CMK (cell line): ENCODE measurements at places on chromosomes 5 and 9.

DNA sequence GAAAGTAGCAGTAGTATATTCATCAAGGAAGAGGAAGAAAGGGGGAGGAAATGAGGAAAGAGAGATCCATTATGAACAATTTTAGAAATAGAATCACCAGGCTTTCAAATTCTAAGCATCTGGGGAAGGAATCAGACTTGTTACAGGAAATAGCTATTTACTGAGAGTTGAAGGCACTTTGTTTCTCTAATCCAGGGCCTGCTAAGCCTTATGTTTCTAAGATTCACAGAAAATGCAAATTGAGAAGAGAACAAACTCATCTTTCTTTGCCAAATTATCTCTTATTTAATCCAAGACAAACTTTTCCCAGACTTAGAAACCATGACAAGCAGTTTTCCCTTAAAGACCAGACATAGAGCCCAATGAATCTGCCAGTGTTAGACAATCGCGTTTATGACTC, 528.0 kb upstream of the NMUR2 start:
- no peak for DNase-seq

DNA sequence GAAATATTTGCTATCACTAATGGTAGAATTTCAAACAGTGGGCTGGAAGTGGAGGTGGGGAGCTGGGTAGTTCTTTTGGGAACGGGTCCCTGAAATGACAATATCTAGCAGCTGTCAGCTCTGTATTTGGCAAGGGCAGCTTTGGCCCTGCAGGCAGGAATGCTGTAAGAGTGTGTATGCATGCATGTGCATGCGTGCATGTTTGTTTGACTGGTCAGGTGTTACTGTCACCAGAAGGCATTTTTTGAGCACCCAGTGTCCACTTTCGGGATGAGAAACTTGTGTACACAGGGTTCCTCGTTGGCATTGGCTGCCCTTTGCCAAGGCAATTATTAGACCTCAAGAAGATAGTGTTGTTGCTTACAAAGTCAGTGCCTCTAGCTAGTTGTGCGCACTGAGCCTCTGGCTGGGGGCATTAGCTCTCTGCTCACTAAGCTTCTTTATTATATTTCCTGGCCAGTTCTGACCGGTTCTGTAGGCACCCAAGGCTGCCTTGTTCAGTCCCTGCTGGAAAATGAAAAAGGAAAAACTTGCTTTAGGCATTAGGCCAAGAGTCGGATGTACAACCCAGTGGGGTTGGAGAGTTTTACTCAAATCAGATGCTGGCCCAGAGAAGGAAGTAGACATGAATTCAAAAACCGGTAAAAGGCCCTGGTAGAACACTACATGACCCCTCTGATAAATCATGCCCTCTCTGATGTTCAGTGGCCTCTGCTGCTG, 2.0 kb downstream of the CYFIP2 start:
- DNase-seq, result no peak

GRCh38 chr9:114007991-114008666, 70.0 kb downstream of the AMBP start:
- DNase-seq, result no peak

DNA sequence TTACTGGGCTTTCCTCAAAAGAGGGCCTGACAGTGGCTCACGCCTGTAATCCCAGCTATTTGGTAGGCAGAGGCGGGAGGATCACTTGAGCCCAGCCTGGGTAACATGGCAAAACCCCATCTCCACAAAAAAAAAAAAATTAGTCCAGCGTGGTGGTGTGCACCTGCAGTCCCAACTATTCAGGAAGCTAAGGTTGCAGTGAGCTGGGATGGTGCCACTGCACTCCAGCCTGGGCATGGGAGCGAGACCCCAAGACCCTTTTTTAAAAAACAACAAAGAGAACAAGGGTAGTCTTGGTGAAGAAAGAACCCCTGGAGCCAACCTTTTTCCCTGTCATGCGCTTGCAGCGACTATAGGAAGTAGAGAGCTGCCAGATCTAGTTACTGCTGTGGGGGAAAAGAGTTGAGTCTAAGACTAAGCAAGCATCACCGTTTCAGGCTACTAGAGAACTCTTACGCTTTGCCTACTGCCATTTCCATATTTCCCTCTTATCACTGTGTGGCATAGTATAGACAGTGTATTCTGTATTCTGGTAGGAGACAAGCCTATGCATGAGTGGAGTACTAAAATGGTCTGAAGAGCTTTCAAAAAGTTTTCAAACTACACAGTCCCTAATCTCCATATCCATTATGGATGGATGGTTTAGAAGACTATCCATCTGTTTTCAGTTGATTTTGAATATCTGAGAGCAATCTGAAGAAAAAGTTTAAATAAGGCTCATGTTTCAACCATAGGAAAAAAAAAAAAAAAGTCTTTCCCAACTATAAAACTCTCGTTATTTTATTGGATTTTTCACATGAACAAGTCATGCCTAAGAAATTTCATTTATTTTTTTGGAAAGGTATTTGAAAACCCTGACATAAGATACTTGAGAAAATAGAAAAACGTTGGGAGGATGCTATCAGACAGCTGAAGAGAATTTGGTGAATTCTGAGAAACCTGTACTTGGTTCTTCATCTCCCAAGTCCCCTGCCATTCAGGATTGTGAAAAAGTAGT, 2.6 kb downstream of the C9orf40 start:
- DNase-seq, result no peak

DNA sequence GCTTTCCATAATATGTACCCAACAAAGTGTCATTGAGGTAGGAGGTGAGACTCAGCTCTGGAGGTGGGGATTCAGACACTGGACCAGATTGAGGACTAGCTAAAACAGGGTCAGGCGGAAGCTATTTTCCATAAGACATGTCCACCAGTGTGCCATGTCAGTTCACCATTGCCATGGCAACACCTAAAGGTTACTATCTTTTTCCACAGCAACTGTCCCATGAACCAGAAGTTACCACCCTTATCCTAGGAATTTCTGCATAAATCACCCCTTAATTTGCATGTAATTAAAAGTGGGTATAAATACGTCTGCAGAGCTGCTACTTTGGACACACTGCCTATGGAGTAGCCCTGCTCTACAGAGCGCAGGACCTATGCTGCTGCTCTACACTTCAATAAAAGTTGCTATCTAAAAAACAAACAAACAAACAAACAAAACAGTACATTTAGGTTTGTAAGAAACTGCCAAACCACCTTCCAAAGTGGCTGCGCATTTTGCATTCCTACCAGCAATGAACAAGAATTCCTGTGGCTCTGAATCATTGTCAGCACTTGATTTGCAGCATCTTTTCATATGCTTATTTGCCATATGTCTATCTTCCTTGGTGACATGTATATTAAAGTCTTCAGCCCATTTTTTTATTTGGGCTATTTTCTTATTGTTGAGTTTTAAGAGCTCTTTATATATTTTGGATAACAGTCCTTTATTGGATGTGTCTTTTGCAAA, 18.0 kb upstream of the TRIM32 start:
- DNase-seq, result no peak

DNA sequence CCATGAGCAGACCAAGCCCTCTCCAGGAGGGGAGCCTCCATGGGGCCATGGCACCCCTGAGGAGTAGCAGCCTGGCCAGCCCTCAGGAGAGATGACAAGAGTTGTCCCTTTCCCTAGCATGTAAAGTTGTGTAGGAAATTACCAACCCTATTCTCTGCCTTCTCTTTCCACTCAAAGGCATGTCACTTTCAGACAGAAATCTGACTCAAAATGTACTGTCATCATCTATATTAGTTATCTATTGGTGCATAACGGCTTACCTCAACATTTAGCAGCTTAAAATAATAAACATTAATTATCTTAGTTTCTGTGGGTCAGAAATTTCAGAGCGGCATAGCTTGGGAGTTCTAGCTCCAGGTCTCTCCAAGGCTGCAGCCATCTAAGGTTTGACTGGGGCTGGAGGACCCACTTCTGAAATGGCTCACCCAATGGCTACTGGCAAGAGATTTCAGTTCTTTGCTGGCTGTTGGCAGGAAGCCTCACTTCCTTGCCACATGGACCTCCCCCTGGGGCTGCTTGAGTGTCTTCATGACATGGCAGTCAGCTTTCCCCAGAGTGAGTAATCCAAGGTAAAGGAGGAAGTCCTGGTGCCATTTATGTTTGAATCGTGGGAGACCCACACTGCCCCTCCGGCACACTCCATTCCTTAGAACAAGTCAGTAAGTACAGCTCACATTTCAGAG, 632.3 kb downstream of the CCDC171 start:
- DNase-seq, result no peak

DNA sequence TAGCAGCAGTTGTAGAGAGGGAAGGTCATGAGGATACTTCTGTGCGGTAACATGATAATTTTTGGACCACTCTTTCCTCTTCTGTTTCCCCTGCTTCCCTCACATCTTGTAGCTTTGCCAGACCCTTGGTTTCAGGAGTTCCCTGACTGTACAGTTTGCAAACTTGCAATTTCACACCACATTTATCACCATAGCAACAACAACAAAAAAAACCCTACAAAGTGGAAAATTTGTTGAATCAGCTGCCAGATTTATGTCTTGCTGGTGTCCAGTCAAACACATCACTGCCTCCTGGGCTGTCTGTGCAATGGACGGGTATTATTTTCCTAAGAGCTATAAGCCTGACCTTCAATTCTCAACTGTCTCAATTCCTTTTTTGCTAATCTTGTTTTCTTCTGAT, 751.6 kb downstream of the TLR4 start:
- DNase-seq, result no peak

DNA sequence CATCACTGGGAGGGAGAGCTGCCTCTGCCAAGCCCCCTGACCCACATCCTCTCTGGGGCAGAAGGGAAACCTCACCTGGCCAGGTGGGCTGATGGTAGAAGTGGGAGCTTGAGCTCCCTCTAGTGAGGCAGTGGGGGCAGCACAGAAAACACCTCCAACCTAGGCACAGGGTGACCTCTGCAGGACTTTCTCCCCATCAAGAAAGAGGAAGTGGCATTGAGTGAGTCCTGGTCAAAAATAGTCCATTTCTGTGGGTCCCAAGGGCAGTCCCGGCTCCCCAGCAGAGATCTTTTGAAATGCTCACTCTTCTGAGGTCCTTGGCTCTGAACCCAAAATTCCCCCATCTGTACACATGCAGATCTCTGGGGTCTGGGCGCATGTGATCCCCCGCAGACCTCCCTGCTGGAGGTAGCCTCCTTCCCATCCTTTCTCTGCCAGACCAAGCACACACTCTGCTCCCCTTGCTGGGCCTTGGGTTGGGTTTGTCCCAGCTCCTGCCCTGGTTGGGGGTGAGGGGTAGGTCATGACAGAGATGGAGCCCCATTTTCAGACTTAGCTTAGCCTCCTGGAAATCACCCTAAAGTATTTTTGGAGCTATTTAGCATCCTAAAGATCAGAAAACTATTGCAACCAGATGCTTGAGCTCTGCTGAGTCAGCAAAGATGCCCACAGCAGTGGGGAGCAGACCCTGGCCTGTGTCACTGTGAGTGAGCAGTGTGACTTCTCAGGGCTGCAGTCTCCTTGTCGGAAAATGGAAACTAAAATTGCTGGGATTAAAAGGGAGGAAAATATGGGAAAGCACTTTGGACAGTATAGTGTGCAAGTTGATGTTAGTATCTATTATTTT, 41.6 kb upstream of the LCP2 start:
- no peak for DNase-seq

DNA sequence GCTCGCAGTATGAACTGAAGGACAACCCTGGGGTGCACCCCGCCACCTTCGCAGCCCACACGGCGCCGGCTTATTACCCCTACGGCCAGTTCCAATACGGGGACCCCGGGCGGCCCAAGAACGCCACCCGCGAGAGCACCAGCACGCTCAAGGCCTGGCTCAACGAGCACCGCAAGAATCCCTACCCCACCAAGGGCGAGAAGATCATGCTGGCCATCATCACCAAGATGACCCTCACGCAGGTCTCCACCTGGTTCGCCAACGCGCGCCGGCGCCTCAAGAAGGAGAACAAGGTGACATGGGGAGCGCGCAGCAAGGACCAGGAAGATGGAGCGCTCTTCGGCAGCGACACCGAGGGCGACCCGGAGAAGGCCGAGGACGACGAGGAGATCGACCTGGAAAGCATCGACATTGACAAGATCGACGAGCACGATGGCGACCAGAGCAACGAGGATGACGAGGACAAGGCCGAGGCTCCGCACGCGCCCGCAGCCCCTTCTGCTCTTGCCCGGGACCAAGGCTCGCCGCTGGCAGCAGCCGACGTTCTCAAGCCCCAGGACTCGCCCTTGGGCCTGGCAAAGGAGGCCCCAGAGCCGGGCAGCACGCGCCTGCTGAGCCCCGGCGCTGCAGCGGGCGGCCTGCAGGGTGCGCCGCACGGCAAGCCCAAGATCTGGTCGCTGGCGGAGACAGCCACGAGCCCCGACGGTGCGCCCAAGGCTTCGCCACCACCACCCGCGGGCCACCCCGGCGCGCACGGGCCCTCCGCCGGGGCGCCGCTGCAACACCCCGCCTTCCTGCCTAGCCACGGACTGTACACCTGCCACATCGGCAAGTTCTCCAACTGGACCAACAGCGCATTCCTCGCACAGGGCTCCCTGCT, 3.8 kb downstream of the IRX1 start:
- no peak for DNase-seq

DNA sequence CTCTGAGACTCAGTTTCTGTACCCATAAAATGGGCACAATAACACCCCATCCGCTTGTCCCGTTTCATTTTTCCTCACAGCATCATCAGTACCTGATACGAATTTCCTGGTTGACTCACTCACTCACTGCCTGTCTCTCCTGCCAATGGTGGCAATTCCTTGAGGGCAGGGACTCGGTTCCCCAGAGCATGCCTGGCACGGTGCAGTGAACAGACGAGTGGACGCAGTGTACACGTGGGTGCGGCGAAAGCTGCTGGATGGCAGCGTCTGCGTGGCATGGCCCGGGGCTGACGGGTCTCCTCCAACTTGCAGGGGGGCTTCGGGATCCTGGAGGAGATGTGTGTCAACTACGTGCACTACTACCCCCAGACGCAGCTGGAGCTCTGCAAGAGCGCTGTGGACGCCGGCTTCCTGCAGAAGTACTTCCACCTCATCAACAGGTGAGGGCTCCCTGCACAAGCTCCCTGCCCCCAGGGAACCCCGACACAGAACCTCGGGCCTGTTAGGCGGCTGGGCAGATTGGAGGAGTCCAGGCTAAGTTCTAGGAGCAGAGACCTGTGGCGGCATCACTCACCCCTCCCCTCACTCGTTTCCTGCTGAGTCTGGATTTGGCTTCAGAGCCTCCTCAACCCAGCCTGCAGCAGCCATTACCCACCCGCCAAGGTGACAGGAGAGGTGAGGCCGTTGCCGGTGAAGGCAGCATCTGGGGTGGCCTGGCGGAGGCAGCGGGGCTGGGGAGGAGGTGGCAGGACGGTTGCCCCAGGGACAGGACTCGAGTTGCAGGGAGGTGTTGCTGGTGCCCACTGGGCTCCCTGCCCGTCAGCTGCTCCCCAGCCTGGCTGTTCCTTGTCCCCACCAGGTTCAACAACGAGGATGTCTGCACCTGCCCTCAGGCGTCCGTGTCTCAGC, 20.3 kb downstream of the DBH start:
- no peak for DNase-seq

- no peak for DNase-seq
These were observed 12.2 kb upstream of the SPDL1 start for GRCh38 chr5:169571355-169571754.

GRCh38 chr5:3361811-3362605, 233.6 kb upstream of the IRX1 start:
- no peak for DNase-seq

DNA sequence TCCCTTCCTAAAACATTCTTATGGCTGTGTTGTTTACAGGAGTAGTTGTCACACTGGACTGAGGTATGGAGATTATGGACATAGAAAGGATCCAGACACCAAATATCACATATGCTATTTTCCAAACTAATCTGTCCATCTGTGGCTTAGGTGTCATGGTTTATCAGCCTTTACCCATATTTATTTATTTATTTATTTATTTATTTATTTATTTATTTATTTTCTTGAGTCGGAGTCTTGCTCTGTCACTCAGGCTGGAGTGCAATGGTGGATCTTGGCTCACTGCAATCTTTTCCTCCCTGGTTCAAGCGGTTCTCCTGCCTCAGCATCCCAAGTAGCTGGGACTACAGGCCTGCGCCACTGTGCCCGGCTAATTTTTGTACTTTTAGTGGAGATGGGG, 1103.1 kb downstream of the MAT2B start:
- DNase-seq, result no peak
